ENCODE measurements at places on chromosomes 6 and 20.

- no peak for DNase-seq
Measured at GRCh38 chr6:13813026-13813425, 1.3 kb downstream of the MCUR1 start.

DNA sequence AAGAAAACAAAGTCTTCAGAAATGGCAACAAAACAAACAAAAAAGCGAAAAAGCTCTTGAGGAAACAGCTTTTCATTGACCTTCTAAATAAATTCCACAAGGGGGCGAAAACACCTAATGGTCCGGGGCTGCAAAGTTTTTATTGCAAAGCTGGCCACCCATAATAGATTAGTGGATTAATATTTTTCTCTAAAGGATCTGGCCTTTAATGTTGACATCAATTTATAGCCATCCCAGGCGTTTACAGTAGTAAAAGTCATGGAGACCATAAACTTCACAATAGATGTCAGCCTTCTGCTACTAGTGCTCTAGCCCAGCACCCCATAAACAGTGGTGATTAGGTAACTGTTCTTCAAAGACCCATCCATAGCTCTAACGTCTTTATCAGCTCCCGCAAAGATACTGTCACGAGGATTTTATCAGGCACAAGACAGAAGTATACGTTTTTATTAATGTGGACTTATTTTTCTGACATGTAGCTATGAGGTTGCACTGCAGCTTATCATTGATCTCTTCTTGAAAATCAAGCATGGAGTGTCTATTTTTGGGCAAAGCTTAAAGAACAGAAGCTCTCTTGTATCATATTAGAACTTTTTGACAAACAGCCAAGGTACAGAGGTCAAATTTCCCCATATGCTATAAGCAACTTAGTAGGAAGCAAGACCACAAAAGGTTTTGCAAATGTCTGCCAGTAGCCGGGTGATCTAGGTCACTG lies 4.7 kb downstream of the CITED2 start:
- no peak for DNase-seq

- no peak for DNase-seq
Measured at GRCh38 chr6:42959917-42960242, 674 bp upstream of the GNMT start.

GRCh38 chr6:14476793-14477531 lies 359.4 kb downstream of the CD83 start:
- DNase-seq: no peak

GRCh38 chr6:100152201-100152600 lies 158.2 kb upstream of the MCHR2 start:
- DNase-seq: no peak

GRCh38 chr6:34795836-34796425 lies 4.0 kb downstream of the BLTP3A start:
- DNase-seq: no peak

GRCh38 chr6:46504242-46504641 lies 13.0 kb upstream of the RCAN2 start:
- DNase-seq: no peak

- no peak for DNase-seq
Measured at GRCh38 chr6:14936861-14937260, 309.0 kb upstream of the JARID2 start.

GRCh38 chr6:49027644-49028043 lies 435.4 kb downstream of the MMUT start:
- no peak for DNase-seq

GRCh38 chr6:114419175-114419574 lies 76.4 kb upstream of the HS3ST5 start:
- DNase-seq: no peak

GRCh38 chr6:1029141-1029540 lies 282.8 kb upstream of the FOXQ1 start:
- DNase-seq: no peak

DNA sequence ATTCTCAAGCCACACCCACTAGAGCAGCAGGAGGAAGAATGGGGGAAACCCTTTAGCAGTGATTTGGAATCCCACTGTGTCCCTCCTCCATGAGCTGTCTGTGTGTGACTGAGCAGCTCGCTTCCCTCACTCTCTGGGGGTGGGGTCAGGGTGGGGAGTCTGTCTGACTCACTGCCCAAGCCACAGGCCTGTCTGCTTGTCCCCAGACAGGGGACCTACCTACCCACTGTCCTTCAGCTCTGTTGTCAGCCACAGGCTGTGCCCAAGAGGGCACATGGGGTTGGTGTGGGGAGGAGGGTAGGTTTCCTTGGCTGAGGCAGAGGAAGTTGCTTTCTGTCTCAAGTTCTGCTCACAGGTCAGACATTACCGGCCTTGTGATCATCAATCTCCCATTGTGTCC lies 127.0 kb downstream of the MAFB start:
- DNase-seq: no peak

- no peak for DNase-seq
Measured at GRCh38 chr6:104640150-104640700, 219.5 kb downstream of the HACE1 start.

GRCh38 chr20:4666001-4666479 lies 55.7 kb upstream of the PRND start:
- peak; percentile 28 for DNase-seq

GRCh38 chr20:38671186-38671585 lies 53.1 kb upstream of the SLC32A1 start:
- no peak for DNase-seq

- DNase-seq: no peak
Measured at GRCh38 chr20:57860576-57860975, 150.8 kb upstream of the PMEPA1 start.

GRCh38 chr6:1481286-1481685 lies 91.9 kb downstream of the FOXF2 start:
- DNase-seq: no peak

DNA sequence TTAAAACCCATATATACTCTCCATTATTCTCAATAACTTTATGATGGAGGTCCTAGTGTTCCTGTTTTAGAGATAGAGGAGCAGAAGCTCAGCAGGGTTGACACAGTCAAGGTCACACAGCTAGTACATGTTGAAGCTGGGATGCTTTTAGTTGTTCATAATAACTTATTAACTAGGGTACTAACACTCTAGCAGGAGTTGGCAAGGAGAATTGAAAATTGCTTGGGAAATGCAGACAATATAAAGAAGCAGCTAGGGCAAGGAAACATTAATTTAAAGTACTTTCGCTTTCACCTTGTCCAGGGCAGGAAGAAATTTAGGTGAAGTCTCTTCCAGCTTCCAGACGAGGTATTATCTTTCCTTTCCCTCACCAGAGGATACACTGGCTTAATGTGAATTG lies 133.7 kb downstream of the RCAN2 start:
- no peak for DNase-seq

DNA sequence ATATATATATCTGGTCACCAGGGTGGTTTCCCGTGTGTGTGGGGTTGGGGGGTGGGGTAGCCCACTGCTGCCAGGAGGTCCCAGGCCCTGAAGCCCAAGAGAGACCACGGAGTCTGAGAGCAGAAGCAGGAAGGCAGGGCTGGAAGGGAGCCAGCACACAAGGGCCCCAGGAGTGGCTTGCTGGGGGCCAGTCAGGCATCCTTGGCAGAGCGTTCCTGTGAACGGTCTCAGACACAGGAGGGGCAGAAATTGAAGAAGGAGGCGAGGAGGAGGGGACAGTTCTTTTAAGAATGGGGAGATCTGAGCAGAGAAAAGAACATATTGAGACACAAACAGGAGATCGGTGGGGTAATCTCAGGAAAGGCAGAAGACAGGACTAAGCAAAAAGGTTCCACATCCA lies 1.9 kb upstream of the EBF4 start:
- DNase-seq: no peak

DNA sequence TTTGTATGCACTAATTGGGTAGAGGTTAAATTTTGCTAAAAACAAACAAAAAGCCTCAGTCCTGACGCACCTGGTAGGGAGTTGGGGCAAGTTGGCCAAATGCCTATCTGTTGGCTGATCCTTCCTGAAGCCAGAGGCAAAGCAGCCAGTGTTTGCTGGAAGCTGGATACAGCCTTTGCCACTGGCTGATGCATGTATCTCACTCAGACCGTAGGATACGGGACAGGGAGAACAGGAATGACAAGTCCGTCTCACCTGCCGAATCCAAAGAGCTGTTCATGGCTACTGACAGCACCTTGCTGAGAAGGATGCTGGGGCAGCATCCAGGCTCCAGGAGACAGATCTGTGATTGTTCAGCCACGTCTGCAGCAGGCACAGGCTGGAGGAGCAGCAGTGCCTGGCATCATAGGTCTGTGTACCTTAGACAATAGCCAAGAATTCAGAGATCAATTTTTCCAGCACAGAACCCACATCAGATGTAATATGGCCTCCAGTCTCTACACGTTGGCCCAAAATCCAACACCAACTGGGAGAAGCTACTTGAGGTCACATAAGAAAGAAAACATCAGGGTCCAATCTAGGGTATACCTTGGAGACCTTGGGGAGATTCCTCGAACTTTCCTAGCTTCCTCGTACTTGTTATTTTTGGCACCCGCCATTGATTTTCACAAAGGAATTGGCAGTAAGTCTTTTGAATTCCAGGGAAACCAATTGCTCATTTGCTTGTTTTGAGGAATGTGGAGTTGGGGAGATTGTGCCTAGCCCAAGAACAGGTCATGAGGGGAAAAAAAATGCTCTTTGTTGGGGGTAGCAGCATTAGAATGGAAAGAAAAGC lies 108.5 kb upstream of the ARMC2 start:
- DNase-seq: no peak

- no peak for DNase-seq
Measured at GRCh38 chr6:155419161-155419560, 36.5 kb downstream of the NOX3 start.

GRCh38 chr6:42162384-42162783 lies 10.8 kb upstream of the GUCA1A start:
- no peak for DNase-seq

- no peak for DNase-seq
Measured at GRCh38 chr6:43789447-43789846, 19.4 kb downstream of the VEGFA start.

DNA sequence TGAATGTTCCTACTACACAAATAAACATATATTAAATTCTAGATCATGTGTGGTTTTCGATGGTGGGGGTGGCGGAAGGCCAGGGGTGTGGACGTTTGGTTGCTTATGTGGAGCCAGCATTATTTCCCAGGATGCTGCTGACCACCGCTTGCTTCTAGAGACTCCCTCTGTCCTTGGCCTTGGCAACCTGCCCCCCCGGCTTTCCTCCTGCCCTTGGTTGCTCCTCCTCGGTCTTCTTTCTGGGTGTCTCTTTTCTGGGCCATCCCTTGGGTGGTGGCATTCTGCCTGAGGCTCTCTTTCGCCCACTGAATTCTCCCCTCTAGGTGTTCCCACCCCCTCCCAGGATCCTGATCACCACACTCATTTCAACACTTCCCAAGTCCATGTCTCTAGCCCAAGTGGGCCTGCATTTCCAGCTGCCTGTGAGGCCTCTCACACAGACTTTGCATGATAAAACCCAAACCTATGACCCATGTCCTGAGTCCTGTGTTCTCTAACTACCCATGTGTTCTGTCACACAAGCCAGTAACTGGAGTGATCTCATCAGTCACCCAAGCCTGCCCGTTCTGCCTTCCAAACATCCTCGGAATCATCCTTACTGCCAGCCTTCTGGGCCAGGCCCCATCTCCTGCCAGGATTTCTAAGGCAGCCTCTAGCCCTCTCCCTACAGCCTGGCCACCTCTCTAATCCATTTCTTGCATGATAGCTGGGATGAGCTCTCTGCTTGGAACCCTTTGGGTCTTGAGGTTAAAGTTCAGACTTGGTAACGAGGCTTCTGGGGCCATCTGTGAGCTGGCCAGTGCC lies 71.2 kb downstream of the CDS2 start:
- DNase-seq: no peak

- peak; percentile 73 for DNase-seq
Measured at GRCh38 chr6:12008366-12009179, 3.5 kb upstream of the HIVEP1 start.

- DNase-seq: no peak
Measured at GRCh38 chr6:148351309-148351708, 8.7 kb downstream of the SASH1 start.

- DNase-seq: no peak
Measured at GRCh38 chr6:87687296-87687695, 14.7 kb downstream of the AKIRIN2 start.

GRCh38 chr6:77151241-77151640 lies 312.1 kb downstream of the HTR1B start:
- DNase-seq: no peak

- DNase-seq: no peak
Measured at GRCh38 chr6:155197932-155198331, 65.9 kb upstream of the CLDN20 start.

GRCh38 chr6:305371-306206 lies 13.3 kb downstream of the DUSP22 start:
- DNase-seq: no peak

DNA sequence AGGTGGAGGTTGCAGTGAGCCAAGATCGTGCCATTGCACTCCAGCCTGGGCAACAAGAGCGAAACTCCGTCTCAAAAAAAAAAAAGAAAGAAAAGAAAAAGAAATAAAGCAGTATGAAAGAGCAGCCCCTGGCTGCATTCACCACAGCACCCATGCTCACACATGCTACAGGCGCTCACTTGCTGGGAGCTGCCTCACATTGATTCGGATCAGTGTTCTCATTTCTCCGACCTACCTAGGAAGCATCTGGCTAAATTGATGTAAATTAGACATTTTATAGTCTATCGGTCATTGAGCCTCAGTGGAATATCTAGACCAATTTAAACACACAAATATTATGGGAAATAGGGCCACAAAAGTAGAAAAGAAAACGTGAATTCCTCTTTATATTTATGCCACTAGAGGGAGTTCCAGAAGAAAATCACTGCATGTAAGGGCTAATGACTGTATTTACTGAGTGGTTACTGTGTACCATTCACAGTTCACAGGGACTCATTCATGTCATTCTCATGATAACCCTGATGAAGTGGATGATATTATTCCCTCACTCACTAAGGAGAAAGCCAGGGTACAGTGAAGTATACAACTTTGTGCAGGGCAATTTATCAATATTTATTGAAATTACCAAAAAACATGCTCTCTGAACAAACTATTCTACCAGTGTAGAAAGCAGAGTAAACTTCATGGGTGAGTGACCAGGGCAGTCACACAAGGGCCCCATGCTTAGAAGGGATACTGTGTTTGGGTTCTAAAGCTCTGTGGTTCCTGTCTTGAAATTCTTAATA lies 5.3 kb upstream of the MOG start:
- DNase-seq: no peak

GRCh38 chr20:44334306-44334705 lies 2.5 kb upstream of the R3HDML start:
- DNase-seq: no peak

DNA sequence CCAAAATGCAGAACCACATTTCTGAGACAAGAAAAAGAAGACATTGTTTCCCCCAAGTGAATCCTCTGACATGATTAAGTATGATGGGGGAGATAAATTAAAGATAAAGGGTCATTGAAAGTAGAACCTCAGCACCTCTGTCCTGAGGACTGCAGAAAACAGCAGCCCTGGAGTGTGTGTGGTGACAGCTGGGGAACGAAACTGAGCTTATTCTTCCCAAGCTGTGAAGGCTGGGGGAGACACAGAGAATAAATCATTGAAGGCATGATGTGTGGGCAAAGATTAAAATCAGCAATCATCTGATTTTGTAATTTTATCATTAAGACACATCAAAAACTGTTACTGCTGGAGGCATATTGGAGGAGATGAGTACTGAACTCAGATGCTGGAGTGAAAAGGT lies 67.5 kb upstream of the GPR6 start:
- no peak for DNase-seq

- DNase-seq: no peak
Measured at GRCh38 chr20:10609770-10610169, 64.0 kb downstream of the JAG1 start.

- no peak for DNase-seq
Measured at GRCh38 chr20:44188752-44189151, 1.8 kb upstream of the JPH2 start.

Data from activated CD4-positive, alpha-beta T cell treated with anti-CD3 and anti-CD28 coated beads, Interleukin-2, amount 50 U/mL, for 24 hours (primary cell).